SK-N-SH treated with all-trans-retinoic acid at 6 μM for 48 hours (cell line): ENCODE measurements at places on chromosomes 16 and 17.

DNA sequence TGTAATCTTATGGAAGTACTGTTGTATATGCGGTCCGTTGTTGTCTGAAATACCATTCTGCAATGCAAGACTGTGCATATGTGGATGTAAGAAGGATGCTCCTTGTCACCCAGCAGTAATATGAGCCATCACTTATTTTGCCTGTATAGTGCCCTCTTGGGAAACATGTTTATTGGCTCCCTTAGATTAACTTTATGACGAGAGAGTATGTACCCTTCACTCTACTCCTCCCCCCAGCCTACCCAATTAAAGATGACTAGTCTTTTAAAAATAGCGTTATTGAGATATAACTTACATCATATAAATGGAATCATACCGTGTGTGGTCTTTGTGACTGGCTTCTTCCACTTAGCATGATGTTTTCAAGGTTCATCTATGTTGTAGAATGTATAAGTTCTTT, 33.6 kb downstream of the FTO start:
- no peak for ATAC-seq

DNA sequence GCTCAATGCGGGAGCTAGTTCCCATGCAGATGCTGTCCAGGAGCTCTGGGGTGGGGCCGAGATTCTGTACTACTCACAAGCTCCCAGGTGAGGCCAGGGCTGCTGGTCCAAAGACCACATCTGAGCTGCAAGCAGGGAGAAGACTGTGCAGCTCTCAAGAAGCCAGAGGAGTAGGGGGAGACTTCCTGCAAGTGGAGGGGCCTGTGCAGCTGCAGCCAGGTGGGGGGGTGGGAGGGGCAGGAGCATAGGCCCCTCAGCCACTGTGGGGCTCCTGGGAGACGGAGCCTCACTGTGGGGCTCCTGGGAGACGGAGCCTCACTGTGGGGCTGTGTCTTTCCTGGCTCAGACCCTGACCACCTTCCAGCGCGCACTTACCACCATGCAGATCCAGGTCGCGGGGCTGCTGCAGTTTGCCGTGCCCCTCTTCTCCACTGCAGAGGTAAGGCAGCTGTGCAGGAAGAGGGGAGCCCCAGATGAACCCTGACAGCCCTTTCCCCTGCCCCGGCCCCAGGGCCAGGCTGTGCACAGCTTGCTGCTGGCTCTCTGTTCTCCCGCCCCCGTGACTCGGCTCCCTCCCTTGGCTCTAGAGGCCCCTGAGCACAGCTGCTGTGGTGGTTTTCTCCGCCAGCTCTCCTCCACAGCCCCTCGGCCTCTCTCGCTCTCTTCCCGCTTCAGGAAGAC, 24.3 kb upstream of the DNAI2 start:
- no peak for ATAC-seq

DNA sequence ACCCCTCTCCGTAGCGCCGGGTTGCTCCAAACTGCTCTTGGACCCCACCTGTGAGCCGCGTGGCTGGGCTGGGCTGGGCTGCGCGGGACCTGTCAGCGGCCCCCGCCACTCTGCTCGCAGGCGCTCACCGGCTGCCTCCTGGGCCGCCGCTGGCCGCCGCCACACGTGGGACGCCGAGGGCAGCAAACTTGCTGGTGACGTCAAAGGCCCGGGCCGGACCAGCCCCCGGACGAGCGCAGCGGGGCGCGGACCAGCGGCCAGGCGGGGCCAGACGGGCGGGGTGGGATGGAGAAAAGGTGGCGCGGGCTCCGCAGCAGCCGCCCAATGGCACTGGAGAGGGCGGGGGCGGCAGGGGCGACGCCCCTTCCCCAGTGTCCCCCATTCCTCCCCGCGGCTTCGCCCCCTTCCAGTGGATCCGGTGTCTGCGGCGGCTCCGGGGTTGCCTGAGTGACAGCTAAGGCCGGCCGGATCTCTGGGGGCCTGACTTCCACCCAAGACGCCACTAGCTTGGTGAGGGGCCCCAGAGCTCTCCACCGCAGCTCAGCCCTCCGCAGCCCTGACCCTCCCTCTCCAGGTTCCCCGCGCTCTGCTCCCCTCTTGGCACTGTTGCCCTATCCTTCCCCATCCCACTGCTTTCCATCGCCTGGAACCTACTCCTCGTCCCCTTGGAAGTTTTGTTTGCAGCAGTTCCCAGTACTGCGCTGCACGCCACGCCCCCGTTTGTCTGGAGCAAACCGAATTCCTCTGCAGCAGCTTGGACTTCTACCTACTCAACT, at the start of gene HS3ST3A1:
HS3ST3A1 (minus strand) TSS at position 154 of the 776 bp plus-strand sequence. CDS start 800 bp downstream, outside the sequence.
- ATAC-seq, result peak; percentile 83

- no peak for ATAC-seq
Observed at GRCh38 chr16:22014271-22014873, 6.5 kb downstream of the MOSMO start.

- ATAC-seq, result no peak
Observed at GRCh38 chr16:47519037-47519436, 57.9 kb downstream of the PHKB start.

DNA sequence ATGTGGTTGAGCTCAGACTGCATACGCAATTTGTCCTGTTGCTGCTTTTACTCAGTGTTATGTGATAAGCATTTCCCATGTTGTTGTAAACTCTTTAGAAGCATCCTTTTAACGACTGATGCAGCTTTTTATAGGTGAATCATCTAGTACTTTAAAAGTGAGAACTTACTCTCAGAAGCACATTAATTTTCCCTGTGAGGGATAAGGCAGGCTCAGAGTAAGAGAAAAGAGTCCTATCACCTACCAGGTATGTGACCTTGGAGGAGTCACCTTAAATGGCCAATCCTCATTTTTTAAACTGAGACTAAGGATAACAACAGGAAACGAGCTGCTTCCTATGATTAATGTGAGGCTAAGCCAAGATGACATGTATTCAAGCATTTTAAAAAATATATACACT, 34.4 kb upstream of the GAN start:
- peak; percentile 68 for ATAC-seq

DNA sequence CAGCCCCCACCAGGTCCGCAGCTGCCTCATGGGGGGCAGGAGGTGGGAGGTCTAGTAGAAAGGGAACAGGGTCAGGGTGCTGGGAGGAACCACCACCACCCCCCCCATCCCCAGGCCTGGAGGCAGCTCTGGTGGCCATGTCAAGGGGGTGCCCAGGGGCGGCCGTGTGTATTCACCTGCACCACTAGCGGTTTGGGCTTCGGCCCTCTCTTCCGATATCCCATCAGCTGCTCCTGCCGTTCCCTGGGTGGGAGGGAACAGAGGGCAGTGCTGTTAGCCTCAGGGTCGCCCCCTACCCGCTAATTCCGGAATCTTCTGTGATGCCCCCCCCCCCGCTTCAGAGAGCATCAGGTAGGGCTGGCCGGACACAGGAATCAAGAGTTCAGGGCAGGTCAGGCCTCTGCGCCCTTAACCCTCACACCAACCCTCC, 3.8 kb downstream of the CBX4 start:
- no peak for ATAC-seq

DNA sequence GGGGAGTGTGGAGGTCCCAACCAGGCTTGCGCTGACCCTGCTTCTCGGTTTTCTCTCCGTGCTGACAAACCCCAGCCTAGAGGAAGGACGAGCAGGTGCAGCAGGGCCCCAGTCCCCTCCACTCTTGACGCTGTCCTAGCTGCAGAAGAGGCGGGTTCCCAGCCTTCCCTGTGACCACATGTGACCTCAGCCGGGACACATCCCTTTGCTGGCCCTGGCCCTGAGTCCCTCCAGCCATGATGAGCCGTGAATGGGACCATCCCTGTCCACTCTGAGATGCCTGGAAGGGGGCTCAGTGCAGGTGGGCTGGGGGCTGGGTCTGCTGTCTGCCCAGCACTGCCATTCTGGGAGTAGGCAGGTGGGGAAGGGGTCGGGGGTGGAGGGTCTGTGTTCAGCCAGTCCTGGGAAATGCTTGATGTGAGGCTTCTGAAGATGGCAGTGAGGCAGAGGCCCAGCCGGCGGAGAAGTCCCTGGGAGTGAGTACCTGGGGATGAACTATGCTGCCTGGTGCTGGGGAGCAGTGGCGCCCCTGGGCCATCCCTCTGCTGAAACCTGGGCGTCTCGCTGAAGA, 1.9 kb upstream of the TUBB3 start:
- no peak for ATAC-seq

DNA sequence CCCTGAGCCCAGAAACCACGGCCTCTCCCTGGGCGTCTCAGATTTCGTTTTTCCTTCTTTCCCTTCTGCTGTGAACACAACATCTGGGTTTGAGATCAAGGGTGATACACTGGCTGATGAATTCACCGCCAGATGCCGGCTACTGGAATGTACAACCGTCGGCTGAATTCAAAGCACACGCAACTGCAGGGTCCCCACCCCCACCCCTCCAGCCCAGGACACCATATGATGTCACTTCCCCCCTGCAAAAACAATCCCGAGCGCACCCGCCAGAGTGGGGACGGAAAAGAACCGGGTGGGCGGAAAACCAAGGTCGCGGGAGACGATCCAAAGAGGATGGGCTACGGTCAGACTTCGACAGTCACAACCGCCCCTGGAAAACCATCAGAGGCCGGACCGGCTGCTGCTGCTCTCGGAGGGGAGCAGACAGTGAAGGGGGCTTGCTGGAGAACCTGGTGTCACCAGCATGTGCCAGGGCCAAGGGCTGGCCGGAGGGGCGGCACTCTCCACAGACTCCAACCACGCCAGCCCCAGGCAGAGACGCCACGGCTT, 23.3 kb downstream of the CEP295NL start:
- ATAC-seq, result no peak

DNA sequence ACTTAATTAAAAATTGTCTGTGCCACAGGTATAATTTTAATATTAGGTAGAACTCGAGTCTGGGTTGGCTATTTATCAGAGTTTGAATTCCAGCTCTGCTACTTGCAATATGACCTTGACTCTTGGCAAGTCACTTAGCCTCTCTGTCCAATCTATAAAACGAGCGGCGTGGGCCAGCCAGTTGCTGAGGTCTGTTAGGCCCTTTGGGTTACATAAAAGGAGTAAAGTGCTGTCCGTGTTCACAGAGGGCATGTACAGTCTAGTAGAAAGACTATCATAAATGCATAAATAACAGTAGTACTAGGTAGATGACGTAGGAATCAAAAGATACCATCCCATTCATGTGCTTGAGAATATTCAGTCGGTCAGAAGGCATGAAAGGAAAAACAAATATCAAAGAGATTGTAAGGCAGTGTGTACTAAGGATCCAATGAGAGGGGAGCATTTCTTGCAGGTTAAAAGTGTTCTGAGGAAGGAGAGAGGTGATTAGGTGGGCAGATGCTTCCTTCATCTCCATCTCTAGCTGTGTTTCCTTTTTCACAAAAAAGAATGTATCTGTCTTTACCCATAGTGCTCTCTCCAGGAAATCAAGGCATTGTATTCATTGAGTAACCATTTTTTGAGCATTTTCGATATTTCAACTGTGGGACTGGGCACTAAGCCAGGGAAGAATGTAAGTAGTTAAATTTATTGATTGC, 2.4 kb downstream of the TNRC6A start:
- ATAC-seq, result no peak

GRCh38 chr17:40284085-40284713, 3.5 kb upstream of the CDC6 start:
- ATAC-seq, result peak; percentile 26

GRCh38 chr17:35255316-35255715, 12.4 kb downstream of the SLFN5 start:
- ATAC-seq, result no peak

DNA sequence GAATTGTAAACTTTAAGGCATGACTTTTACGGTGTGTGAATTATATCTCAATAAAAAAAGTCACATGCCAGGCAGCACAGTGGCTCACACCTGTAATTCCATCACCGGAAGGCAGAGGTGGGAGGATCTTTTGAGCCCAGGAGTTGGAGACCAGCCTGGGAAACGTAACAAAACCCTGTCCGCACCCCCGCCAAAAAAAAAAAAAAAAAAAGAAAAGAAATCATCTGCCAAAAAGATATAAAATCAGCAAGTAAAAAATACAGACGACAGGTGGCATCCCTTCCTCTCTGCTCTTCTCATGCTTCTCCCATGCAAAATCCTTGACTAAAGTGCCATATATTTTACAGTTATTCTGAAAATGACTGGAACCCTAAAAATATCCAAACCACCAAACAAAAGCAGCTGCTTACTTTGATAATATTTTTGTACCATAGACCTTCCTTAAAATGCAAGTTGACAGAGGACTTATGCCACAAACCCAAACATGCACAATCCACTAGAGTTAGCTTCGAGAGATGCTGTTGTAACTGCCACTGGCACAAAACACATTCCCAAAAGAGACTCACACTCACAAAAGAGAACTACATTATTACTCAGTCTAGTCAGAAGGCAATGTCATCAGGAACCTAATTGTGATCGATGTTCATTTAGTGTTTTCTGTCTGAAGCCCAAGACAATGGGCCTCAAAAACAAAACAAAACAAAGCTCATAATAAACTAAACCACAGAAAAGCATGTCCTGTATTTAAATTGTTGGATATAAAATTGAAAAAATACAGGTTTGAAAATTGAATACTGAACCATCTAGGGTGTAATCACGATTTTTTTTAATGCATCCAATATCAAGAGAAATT, 2.4 kb downstream of the CRLF3 start:
- no peak for ATAC-seq

DNA sequence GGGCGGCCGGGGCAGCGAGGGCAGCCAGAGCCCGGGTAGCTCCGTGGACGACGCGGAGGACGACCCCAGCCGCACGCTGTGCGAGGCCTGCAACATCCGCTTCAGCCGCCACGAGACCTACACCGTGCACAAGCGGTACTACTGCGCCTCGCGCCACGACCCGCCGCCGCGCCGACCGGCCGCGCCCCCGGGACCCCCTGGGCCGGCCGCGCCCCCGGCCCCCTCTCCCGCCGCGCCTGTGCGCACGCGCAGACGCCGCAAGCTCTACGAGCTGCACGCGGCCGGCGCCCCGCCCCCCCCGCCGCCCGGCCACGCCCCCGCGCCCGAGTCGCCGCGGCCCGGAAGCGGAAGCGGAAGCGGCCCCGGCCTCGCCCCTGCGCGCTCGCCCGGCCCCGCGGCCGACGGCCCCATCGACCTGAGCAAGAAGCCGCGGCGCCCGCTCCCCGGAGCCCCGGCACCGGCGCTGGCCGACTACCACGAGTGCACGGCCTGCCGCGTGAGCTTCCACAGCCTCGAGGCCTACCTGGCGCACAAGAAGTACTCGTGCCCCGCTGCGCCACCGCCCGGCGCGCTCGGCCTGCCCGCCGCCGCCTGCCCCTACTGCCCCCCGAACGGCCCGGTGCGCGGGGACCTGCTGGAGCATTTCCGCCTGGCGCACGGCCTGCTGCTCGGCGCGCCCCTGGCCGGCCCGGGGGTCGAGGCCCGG, 36.1 kb upstream of the ZC3H18 start:
- ATAC-seq, result no peak

DNA sequence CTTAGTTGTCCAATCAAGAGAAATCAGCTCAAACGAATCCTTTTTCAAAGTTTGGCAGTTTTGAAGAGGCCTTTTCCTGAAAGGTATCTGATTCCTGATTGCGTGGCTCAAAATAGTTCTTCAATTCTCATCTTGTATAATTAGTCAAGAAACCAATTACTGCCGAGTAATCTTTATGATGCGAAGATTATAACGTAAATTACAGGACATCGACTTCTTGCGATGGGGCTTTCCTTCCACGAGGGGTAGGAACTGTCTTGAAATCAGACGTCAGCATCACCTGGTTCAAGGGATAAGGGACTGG, 644 bp upstream of the ARL2BP start:
- peak; percentile 55 for ATAC-seq

GRCh38 chr16:47016700-47017133, 43.2 kb upstream of the DNAJA2 start:
- ATAC-seq, result no peak
